Activated CD8-positive, alpha-beta T cell treated with anti-CD3 and anti-CD28 coated beads, Interleukin-2, amount 10 ng/mL, durations not matched to agents 7 days and 5 days (primary cell): ENCODE measurements at places on chromosomes 11 and 22.

- DNase-seq, result no peak
Measured at GRCh38 chr22:17597217-17597616, 31.3 kb downstream of the ATP6V1E1 start.

DNA sequence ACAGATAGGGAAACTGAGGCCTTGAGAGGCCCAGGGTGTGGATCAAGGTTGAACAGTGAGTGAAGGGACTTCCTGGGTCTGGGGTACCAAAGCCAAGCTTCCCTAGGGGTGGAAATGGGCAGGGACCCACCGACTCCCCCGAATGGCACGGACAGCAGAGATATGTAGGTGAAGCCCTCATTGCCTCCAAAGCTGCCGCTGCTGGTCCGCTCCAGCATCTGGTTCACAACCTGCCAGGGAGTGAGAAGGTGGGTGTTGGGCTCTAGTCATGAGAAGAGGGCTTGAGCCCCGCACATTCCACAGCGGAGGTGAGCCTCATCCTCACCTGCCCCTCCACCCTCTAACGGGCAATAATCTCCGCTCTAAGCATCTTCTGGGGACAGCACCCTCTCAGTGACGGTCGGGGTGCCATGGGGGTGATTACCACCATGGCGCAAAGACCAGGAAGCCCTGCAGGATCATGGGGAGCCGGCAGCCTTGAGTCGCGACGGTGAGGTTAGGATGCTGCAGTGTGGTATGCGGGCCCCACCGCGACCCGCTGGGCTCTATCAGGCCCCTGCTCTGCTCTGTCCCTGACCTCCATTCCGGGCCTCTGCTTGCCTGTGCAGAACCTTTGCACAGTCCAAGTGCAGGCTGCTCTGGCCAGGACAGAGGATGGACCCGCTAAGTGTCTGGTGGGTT lies 10.8 kb downstream of the ALDH3B2 start:
- no peak for DNase-seq

GRCh38 chr11:34284811-34285481 lies 72.9 kb downstream of the ABTB2 start:
- no peak for DNase-seq

GRCh38 chr11:128297805-128298204 lies 289.6 kb downstream of the ETS1 start:
- no peak for DNase-seq

DNA sequence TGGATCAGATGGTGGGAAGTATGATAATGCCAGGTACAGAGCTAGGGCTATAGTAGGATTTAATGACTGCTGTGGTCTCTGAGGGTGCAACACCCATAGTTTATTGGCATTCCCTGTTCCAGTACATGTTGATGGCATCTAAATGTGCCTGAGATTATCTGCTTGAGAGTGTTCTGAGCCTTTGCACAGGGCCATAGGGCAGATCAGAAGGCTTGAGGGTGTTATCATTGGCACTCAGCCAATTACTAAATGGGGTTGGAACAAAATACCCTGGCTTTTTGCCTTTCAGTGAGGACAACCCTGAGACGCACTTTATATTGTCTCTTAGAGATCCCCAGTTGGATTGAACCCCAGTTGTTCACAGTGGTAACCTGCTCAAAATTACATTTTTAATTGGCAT lies 6.7 kb downstream of the SLC5A12 start:
- DNase-seq, result no peak

GRCh38 chr11:29481738-29482137 lies 535.1 kb downstream of the KCNA4 start:
- DNase-seq, result no peak

- no peak for DNase-seq
Measured at GRCh38 chr22:45534339-45535192, 31.9 kb downstream of the FBLN1 start.

GRCh38 chr22:19706661-19707151 lies 7.6 kb upstream of the SEPTIN5 start:
- no peak for DNase-seq

DNA sequence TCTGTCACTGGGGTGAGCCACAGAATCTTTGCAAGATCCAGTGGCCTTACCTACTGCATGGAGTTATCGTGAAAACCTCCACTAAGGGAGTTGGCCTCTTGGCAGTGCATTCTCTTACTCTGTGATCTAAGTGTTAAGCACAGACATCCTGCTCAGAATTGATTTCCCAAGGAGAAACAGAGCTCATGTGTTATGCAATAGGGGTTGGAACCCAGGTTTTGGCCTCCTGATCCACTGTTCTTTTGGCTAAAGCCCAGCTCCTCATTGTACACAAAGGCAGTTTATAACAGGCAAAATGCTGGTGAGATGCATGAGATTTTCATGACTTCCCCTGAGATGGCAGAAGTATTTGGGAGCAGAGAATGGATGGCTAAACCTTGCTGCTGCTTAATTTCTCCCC lies 11.8 kb downstream of the DTX4 start:
- DNase-seq, result no peak

DNA sequence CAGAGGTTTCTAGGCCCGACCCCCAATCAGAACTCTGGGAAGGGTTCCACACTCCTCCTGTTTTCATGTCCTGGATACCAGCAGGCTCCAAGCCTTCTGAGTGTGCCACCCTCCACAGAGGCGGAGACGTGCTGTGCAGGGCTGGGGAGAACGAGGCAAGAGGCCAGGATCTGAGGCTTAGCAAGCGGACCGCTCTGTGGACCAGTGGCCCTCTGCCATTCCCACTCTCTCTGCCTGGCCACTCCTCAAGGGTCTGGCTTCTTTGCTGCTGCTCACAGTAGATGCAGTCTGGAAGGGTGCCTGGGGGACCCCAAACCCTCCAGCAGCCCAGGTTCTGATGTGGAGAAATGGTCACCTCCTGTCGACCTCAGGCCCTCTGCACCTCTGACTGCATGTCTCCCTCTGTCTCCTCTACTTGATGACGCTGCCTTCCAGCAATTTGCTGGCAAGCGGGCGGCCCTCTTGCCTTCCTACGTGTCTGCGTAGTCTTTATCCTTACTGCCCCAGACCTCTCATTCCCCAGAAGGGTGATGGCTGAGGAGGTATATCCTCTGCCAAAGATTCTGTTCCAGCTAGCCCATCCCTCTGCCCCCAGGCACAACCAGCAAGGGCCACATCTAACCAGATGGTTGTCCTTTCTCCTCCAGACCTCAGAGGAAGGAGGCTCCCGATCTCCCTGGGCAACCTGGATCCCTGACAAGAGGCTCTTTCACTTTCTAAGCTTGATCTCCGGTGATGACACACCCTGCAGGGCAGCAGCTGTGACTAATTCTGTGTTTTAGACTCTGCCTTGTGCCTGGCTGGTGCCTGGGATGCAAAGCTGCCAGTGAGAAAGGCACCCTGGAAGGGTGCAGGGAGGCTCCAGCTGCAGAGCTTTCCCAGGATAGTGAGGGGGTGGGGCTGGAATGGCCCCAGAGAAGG lies 87.3 kb downstream of the NAT10 start:
- DNase-seq, result no peak

- DNase-seq, result no peak
Measured at GRCh38 chr11:60303661-60304060, 23.2 kb downstream of the MS4A4A start.

DNA sequence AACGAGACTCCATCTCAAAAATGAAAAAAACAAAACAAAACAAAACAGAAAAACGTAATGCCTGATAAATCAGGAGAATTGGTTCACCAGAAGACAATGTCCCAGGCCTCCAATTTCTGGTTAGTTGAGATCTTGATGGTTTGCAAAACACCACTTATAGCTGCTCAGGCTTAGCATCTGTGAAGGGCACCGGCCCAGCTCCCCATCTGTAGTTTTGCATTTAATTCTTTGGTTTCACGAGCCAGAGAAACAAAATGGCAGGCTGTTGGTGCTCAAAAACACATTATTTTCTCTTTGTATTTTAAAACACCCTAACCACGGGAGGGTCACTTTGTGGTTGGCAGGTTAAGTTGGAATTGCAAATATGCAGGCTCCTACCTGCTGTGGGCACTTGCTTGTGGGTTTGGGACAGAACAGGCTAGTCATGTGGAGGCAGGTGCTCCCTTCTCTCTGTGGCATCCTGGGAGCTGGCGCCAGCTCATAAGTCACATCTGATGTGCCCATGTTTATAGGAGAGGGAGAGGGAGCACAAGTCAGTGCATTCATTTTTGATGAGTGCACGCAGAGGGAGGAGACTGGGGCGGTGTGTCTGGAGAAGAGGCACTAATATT lies 145.9 kb downstream of the CEP164 start:
- no peak for DNase-seq

DNA sequence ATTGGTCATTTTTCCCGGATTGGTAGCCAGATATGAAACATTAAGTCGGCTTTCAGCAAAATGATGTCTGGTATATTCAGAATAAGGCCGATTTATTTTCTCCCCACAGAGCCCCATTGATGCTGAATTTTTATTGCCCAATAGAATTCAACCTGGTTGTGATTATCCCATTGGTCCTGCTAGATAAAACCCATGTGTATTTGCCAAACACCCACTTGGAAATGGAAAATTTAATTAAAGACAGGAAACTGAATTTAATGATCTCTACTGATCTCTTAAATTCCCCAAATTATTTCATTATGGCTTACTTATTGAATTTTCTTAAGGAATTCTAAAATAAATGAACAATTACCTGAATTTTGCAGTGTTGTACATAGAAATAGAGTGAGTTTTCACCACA lies 609.8 kb downstream of the NTM start:
- DNase-seq, result no peak

DNA sequence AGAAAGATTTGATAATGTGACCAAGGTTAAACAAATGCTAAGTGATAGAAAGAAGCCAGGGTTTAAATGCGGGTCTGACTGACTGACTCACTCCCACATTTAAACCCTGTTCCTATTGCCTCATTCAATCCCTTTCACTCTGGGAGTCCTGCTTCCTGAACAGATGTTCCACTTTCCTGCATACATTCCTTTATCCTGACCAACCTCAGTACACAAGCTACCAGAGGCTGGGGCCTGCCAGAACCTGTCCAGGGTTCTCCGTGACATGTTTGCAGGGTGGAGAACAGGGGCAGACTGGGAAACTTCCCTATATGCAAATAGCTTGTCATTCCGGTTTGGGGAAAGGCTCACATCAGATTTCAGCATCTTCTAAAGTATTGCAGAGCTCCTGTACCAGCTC lies 3.0 kb upstream of the ANKK1 start:
- DNase-seq, result no peak

GRCh38 chr11:9821008-9821752 lies 157.3 kb downstream of the SWAP70 start:
- DNase-seq, result no peak

GRCh38 chr22:46047841-46048595 lies 71.1 kb upstream of the WNT7B start:
- DNase-seq, result no peak

GRCh38 chr11:47132490-47132889 lies 44.2 kb downstream of the ARFGAP2 start:
- DNase-seq, result no peak

DNA sequence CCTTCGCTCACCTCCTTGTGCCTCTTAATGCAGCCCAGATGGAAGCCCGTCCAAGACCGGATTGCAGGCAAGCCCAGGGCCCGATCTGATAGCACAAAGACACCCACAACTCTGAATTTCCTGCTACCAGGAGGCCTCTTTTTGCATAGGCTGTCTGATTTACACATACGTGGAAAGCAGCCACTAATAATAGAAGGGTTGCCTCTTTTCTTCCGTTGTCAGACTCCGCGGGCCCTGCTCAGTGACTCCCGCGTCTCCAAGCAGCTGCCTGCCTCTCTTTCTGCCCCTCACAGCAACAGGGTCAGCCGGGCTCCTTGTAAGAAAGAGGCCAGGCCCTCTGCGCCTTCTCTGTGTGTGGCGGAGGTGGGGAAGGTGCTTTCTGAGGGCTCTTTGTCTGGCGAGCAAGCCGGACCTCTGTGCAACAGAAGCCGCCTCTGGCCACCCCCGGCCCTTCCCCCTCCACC lies 26.7 kb downstream of the FLI1 start:
- DNase-seq, result peak; percentile 65

GRCh38 chr11:128924510-128925249 lies 18.0 kb downstream of the TP53AIP1 start:
- no peak for DNase-seq

DNA sequence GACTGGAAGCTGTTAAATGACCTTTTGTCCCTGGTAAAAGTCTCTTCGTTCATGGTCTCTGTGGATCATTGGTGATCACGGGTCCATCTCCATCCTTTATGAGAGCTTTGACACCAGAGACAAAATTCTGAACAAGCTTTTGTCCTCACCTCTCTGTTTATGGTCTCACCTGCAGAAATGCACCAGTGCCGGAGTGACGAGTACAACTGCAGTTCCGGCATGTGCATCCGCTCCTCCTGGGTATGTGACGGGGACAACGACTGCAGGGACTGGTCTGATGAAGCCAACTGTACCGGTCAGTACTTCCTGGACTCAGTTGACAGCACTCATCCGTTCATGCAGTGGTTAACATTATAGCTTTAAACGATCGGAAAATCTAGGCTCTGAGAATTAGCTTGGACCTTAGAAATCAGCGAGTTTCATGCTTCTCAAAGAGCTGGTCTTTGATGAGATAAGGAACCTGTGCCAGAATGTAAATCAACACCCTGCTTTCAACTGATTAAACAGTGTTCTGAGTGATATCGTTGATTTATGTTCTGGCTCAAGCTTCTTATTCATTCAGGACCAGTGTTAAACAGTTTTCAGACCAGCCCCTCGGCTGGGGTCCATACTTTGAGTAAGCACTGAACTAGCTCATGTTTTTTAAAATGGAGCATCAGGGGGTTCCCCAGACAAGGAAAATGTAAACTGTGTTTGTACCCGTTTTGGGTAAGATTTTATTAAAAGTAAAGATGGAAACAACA lies 124.5 kb upstream of the SORL1-AS1 start:
- DNase-seq, result no peak

DNA sequence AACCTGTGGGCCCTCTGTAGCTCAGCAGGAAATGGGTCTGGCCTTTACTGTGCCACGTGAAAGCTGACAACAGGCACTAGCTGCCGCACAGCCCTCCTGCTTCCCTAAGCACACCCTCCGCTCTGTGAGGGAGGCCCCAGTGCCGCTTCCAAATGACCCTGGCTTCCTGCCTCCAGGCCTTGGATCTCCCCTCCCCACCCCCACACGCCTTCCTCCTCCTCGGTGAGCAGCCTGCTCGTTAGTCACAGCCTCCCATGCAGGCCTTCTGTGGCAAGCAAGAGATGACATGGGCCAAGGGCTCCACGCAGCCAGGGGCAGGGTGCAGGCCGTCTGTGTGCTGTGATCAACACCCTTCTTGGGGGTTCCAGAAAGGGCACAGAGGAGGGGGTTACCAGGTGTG lies 15.3 kb upstream of the RASL10A start:
- no peak for DNase-seq

DNA sequence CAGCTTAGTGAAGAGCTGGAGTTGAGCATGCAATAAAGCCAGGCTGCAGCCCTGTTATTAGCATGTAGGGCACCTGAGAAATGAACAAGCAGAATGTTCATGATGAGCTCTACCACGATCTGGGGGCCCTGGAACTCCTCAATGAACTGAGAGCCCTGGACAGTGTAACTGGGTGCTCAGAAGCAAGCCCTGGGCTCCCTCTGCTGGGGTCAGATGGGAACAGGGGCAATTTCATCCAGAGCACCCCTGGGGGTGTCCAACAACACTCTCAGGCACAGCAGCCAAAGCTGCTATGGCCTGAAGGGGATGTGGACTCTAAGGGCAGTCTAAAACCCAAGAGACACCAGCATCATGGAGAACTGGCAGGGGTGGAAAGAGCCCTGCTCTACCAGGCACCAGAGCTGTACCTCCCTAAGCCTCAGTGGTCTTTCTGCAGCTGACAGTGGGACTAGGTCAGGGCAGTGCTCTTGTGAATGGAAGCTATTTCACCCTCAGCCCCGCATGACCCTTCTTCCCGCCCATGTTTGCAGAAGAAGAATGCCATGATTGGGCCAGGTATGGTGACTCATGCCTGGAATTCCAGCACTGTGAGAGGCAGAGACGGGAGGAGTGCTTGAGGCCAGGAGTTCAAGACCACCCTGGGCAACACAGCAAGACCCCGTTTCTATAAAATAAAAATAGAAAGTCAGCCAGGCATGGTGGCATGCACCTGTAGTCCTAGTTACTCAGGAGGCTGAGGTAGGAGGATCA lies 28.9 kb downstream of the THOC5 start:
- DNase-seq, result peak; percentile 47
